ENCODE measurements at places on chromosomes 3 and 15.

- H3K27me3 ChIP-seq = no peaks in the 10 kb centered on the region
- no peak for DNase-seq
- H3K4me1 ChIP-seq = peaks cover 13% of the 10 kb centered on the region
- no peak overlapping the region for H3K27ac ChIP-seq
- no peaks in the 10 kb centered on the region for H3K36me3 ChIP-seq
- no peak overlapping the region for H3K4me3 ChIP-seq
Measured at GRCh38 chr15:85550283-85550682, 169.9 kb downstream of the AKAP13 start.

DNA sequence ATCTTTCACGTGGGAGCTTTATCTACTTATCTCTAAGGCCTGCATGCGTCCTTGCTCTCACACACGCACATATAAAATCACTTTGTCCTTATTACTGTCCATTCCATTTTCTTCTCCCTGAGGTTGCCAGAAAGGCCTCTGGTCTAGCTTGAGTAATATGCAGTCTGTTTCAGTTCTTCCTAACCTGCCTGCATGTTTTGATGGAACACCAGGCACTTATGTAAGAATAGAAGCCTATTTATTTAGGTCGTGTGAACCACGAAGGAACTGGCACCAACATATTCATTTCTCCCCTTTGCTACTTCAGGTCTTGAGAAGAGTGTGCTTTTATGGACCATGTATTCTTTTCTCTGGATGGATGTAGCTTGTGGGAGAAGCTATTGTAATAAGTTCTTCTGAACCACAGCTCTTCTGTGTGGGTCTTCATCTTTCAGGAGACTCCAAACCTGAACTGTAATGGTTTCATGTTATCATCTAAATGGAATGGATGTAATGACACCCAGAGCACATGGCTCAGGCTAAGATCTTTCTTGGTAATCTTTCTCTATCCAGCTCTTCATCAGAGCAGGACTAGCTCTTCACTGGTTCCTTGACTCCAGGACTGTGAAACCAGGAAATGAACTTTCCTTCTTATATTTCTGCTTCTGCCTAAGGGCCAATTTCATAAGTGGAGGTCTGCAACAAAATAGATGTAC is 53.8 kb downstream of the UBE2E2 start:
- no peaks in the 10 kb centered on the region for H3K27me3 ChIP-seq
- H3K4me3 ChIP-seq = no peak overlapping the region
- no peaks in the 10 kb centered on the region for H3K36me3 ChIP-seq
- H3K4me1 ChIP-seq = peaks cover 7% of the 10 kb centered on the region
- peak; percentile 16 for DNase-seq

DNA sequence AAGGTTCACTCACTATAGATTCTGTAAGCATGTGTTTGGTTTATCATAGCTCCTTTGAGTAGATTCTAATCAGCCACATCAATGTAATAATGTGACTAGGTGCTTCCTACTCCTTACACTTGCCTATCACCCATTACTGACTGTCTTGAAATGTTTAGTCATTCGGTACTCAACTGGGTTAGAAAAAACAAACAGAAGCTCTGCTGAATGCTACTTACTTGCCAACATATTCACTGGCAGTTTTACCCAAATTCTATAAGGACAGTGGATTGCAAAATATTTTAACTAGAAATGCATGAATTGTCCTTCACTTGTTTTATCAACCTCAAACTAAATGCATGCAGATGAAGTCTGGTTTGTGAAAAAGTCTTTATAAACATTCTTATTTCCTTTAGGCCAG is 352.1 kb upstream of the ALCAM start:
- H3K27me3 ChIP-seq = no peaks in the 10 kb centered on the region
- H3K36me3 ChIP-seq = no peaks in the 10 kb centered on the region
- no peak overlapping the region for H3K4me3 ChIP-seq
- no peak for DNase-seq
- no peak overlapping the region for H3K27ac ChIP-seq

DNA sequence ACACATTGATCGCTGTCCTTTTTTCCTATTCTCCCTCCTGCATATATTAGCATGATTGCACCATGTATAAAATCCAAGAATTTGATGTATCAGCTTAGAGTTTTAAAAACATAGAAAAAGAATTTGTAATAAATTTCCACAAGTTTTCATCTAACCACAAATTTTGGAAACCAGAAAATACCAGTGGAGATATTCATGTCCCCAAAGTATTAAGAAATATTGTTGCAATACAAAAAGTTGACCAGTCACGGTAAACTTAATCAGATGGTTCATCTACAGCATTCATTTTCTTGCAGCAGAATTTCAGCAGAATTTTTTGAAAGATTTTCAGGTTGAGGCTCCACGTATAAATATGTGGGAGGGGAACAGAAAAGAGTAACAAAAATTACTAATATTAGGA is 500.9 kb upstream of the MDFIC2 start:
- no peaks in the 10 kb centered on the region for H3K27me3 ChIP-seq
- no peaks in the 10 kb centered on the region for H3K36me3 ChIP-seq
- no peaks in the 10 kb centered on the region for H3K4me1 ChIP-seq
- H3K4me3 ChIP-seq = no peak overlapping the region

- peak overlapping the region; percentile 33 for H3K4me3 ChIP-seq
- peak overlapping the region; percentile 30 for H3K27ac ChIP-seq
- H3K27me3 ChIP-seq = no peaks in the 10 kb centered on the region
Measured at GRCh38 chr15:58410353-58410752, 21.4 kb upstream of the LIPC start.

DNA sequence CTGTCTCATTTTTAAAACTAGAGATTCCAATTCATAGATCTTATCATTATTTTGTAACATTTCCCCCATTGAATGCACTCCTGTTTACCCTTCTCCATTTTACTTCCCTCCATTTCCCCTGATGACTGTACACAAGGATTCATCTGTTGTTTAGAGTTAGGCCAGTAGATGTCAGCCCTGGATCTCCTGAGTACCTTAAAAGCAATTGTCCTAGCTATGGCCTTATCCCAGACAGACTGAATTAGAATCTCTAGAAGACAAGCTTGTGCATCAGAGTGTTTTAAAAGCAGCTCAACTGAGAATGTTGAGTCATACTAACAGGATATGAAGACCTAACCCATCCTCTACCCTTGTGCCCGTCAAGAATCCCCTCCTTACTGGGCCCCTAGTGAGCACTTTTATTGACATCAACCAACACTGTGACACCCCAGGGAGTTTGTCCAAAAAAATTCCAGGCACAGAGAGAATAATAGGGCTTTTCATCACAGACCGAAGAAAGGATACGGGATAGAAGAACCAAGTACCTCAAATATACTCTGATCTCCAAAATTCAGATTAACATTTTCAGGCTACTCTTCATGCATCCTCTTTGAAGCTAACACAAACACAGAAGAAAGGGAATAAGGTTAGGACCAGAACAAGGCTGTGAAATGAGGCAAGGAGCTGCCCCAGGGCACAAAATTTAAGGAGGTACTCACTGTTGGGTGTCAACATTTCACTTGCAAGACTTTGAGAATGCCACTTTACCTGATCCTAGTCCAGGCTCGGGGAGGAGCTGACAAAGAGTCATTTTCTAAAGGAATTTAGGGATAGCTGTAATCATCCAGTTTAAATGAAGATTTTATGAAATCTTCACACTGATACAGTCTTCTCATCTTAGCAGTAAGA is 17.1 kb downstream of the ZBED2 start:
- H3K27me3 ChIP-seq = no peaks in the 10 kb centered on the region
- no peak overlapping the region for H3K4me3 ChIP-seq
- no peaks in the 10 kb centered on the region for H3K4me1 ChIP-seq
- H3K36me3 ChIP-seq = no peaks in the 10 kb centered on the region
- no peak overlapping the region for H3K27ac ChIP-seq

GRCh38 chr3:56471771-56472170 is 3.5 kb upstream of the ERC2 start:
- DNase-seq = no peak
- H3K4me3 ChIP-seq = no peak overlapping the region
- H3K4me1 ChIP-seq = no peaks in the 10 kb centered on the region
- H3K36me3 ChIP-seq = no peaks in the 10 kb centered on the region
- peaks cover 9% of the 10 kb centered on the region for H3K27me3 ChIP-seq
- H3K27ac ChIP-seq = no peak overlapping the region

DNA sequence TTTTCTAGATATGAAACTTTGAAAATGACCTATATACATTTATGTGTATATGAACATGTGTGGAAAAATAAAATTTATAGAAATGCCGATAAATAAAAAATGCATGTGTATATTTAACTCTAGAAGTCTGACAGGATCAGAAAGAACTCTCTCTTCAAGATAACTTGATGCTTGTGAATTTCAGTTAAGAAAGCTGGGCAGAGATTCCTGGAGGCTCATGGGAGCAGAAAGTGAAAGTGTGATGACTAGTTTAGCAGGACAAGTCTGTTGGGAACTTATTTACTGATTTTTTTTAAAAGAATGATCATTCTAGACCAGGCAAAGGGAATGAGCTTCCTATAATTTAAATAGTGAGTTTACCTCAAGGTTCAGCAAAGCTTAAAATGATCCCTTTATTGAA is 81.5 kb upstream of the KCNAB1 start:
- H3K27me3 ChIP-seq = no peaks in the 10 kb centered on the region
- no peak overlapping the region for H3K4me3 ChIP-seq
- no peaks in the 10 kb centered on the region for H3K4me1 ChIP-seq
- no peak for DNase-seq
- H3K36me3 ChIP-seq = no peaks in the 10 kb centered on the region

DNA sequence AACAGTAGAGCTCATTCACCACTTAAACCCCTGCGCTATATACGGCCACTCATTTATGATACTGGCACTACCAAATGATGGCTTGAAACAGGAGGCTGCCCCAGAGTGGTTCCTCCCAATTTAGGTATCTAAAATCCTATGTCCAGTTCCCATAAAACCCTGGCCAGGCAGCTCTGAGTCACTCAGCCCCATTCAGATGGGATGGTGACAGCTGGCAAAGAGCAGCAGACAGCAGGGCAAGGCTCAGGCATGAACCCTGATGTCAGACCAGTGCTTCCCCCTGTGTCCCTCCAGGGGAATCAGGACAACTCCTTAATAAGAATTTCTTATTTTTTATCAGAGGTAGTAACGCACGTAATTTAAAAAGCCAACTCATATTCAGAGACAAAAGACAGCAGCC is 77.2 kb upstream of the RNU6-1 start:
- no peaks in the 10 kb centered on the region for H3K27me3 ChIP-seq
- H3K4me3 ChIP-seq = no peak overlapping the region
- H3K27ac ChIP-seq = no peak overlapping the region
- no peaks in the 10 kb centered on the region for H3K36me3 ChIP-seq

DNA sequence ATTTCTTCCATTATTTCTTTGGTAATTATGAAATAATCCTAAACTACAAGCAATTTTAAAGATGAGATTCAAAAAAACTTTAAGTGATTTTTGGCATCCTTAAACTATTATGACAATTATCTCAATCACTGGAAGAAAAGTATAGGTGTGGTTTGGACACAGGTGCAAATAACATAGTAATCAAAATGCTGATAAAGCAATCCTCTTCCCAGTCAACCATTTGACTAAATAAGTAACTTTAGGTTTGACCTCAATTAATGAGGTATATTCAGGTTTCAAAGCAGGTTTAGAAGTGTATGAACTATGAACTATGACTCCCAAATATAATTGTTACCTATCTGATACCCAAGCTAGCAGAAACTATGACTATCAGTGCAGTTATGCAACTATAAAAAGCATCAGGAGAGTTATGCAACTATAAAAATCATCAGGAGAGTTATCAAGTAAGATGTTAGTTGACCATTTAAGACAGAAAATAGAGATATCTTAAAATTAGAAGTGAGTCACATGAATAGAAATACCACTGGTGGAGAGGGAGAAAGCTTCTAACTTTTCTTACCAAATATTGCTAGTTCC is 8.9 kb upstream of the CNTN3 start:
- no peak for DNase-seq
- no peaks in the 10 kb centered on the region for H3K27me3 ChIP-seq
- H3K4me1 ChIP-seq = no peaks in the 10 kb centered on the region
- H3K27ac ChIP-seq = no peak overlapping the region
- H3K36me3 ChIP-seq = no peaks in the 10 kb centered on the region
- no peak overlapping the region for H3K4me3 ChIP-seq

DNA sequence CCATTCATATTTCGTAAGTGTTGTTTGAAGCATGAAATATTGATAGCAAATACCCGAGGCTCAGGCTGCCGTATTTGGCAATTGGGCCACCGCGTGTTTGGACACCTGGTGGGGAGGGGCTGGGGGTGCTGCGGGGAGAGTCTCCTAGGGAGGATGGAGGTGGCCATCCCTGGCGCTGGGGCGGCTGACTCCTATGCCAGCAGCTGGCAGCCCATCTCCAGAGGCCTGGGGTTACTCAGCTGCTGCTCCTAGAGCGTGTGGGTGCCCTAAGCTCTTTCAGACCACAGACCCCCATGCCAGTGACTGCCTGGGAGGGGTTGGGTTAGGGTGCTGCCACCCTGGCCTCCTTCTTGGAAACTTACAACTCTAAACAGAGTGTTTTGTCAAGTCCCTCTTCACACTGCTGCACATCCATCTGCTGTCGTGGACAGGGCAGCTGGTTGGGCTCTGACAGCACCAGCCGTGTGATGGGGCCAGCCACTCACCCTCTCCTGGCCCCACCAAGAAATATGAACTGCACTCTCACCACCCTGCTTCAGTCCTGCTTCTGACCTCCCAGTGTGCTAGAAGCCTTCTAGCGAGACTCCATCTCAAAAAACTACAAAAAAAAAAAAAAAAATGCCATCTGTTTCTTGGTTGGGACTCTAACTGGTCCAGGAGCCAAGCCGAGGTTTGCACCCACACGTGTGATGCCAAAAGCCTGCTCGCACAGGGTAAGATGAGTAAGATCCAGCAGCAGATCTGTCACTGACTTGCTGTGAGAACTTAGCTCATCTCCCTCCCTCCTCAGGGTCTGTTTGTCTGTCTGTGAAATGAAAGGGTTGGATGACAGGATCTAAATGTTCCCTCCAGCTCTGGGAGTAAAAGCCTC is 156.2 kb downstream of the MEGF11 start:
- H3K27ac ChIP-seq = no peak overlapping the region
- no peaks in the 10 kb centered on the region for H3K4me1 ChIP-seq
- no peak overlapping the region for H3K4me3 ChIP-seq
- no peak for DNase-seq

GRCh38 chr3:72665701-72666446 is 182.4 kb downstream of the SHQ1 start:
- no peak overlapping the region for H3K4me3 ChIP-seq
- H3K4me1 ChIP-seq = no peaks in the 10 kb centered on the region
- no peak overlapping the region for H3K27ac ChIP-seq
- H3K36me3 ChIP-seq = no peaks in the 10 kb centered on the region

DNA sequence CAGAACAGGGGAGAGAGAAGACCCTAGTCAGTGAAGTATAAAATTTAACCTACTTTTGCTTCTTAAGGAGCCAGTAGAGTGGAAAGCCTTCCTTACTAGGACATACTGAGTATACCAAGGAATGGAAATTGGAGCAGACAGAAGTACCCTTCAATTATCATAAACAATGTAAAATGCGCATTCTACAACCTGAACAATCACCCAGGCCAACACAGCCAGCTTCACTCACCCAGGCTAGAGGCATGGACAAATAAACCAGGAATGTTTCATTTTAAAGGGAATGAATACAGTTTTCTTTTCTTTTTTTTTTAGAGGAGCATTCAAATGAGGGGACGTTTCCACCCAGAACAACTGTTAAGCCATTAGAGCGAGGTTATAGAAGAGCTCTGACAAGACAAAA is 41.9 kb upstream of the PLXND1 start:
- H3K27ac ChIP-seq = no peak overlapping the region
- no peaks in the 10 kb centered on the region for H3K27me3 ChIP-seq
- no peak overlapping the region for H3K4me3 ChIP-seq
